Bronchial epithelial cell (primary cell): ENCODE measurements at places on chromosomes 1 and 21. TPM values are rescaled to one million over a fixed set of nuclear protein-coding genes. Genes with fewer than 3 reads are reported as not detected.

DNA sequence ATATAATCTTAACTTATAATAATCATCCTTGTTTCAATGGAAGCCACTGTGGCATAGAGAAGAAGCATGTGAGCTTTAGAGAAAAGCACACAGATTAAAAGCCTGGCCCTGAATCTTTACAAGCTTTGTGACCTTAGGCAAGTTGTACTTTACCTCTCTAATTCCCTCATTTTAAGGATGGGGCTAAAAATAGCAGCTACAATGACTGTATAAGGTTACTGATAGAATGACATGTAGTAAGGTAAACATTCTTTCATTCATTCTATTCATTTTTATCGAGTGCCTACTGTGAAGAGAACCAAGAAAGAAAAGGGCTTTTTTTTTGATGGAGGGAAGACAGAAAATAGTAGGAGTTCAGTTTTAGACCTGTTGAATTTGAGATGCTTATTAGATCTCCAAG, 25.6 kb downstream of the CDKN2C start:
- no peak for DNase-seq

DNA sequence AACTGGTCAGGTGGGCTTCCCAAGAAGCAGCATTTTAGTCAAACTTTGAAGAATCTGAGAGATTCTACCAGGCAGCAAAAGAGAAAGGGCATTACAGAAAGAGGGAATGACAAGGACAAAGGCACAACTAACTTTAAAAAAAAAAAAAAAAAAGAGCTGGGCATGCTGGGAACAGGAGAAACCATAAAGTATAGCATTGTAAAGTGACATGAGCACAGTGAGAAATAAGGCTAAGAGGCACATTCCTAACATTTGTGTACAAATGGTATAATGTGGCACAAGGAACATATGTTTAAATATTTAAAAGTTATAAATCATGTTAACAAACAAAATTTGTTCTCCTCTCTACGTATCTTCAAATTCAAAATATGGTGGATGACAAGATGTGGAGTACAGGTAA, 69.6 kb downstream of the CLCA4 start:
- DNase-seq: no peak

GRCh38 chr21:31283025-31283424, 61.0 kb downstream of the TIAM1 start:
- no peak for DNase-seq

DNA sequence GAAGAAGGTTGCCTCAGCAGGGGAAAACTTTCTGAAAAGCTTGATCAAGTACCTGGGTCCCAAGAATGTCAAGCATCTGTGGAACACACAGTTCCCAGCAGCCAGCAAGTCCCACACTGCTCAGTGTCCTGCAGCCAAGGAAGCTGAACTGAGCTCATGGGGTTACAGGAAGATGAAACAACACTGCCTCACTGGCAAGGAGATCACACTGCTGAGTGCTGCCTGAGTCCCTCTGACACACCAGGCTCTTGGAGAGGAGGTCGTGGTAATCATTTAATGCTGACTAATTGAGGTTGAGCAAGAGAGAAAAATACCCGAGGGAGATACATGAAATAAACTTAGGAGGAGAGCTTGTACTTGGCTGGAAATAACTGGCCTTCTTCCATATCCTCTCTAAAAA, 75.2 kb downstream of the MPZL1 start:
- DNase-seq: peak; percentile 99

The TMEM234 gene
- total RNA-seq: 9.0 and 18.3 TPM in 2 replicates

DNA sequence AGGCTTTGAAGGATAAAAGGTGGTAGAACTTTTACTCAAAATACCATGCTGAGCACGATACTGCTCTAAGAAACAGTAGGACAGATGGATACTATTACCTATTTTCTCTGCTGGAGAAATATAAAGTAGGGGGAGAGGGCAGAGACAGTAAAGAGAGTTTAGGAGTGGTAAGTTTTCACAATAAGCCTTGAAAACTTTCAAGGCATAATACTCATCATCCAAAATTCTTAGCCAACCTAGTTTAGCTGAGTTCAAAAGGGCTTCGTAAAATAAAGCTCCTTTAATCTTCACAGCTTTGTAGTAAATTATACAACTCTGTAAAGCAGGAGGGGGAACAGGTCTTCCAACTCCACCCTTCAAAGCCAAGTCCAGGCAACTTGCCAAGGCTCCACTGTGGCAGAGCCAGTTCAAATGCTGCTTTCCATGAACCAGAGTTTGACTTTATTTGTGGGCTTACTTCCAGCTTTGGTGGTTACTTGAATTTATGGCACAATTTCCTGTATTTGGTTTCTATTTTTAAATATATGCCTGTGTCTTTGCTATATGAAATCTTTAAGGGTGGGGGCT, 15.5 kb downstream of the TEX38 start:
- DNase-seq: peak; percentile 25

The PATJ gene
- 46.6 and 71.8 TPM in 2 replicates for total RNA-seq

- DNase-seq: no peak
Measured at GRCh38 chr1:184352776-184353175, 34.1 kb upstream of the C1orf21 start.

The INSRR gene
- not detected in 2 replicates for total RNA-seq

The OR6N1 gene
- total RNA-seq: not detected in 2 replicates
